ENCODE measurements at places on chromosomes 1 and 21. TPM values are rescaled to one million over a fixed set of nuclear protein-coding genes. Genes with fewer than 3 reads are reported as not detected.

COL11A1 gene
- total RNA-seq: 85.6 TPM

MPZ gene
- total RNA-seq: 63.7 TPM

SPRR2E gene
- total RNA-seq: not detected

PLA2G2D gene
- total RNA-seq: not detected

SPATA21 gene
- total RNA-seq: not detected

EDARADD gene
- total RNA-seq: under 0.01 TPM

SELE gene
- total RNA-seq: 1.6 TPM

RIMKLA gene
- total RNA-seq: 0.52 TPM

DMRTA2 gene
- under 0.01 TPM for total RNA-seq

SPRR3 gene
- not detected for total RNA-seq

ADAMTSL4 gene
- 12.0 TPM for total RNA-seq

SH2D2A gene
- total RNA-seq: not detected

ASPM gene
- total RNA-seq: 5.7 TPM

SYT6 gene
- under 0.01 TPM for total RNA-seq

FMOD gene
- total RNA-seq: 58.5 TPM

KCNN3 gene
- total RNA-seq: 3.7 TPM

SEMA4A gene
- total RNA-seq: 4.2 TPM

BARHL2 gene
- not detected for total RNA-seq

CFAP107 gene
- under 0.01 TPM for total RNA-seq

HCN3 gene
- 1.0 TPM for total RNA-seq

DCDC2B gene
- not detected for total RNA-seq

HEYL gene
- total RNA-seq: 11.0 TPM

CTSE gene
- total RNA-seq: 0.52 TPM

SF3B4 gene
- 8.4 TPM for total RNA-seq

RAD54L gene
- total RNA-seq: 3.1 TPM

MAP3K21 gene
- 0.52 TPM for total RNA-seq

HSD3B2 gene
- total RNA-seq: not detected

OR14K1 gene
- 0.52 TPM for total RNA-seq

OR2AK2 gene
- not detected for total RNA-seq

RIMS3 gene
- total RNA-seq: 0.52 TPM

GNG4 gene
- 1.0 TPM for total RNA-seq

SPATA46 gene
- total RNA-seq: not detected

ANKRD35 gene
- 1.6 TPM for total RNA-seq

LENEP gene
- total RNA-seq: not detected

C1orf141 gene
- total RNA-seq: not detected

PDE9A gene
- total RNA-seq: 1.6 TPM

ELF3 gene
- total RNA-seq: not detected

PCP4 gene
- not detected for total RNA-seq

CRABP2 gene
- 57.4 TPM for total RNA-seq

MARK1 gene
- 9.9 TPM for total RNA-seq
